ENCODE measurements at places on chromosomes 11 and 22. TPM values are rescaled to one million over a fixed set of nuclear protein-coding genes. Genes with fewer than 3 reads are reported as not detected.

DNA sequence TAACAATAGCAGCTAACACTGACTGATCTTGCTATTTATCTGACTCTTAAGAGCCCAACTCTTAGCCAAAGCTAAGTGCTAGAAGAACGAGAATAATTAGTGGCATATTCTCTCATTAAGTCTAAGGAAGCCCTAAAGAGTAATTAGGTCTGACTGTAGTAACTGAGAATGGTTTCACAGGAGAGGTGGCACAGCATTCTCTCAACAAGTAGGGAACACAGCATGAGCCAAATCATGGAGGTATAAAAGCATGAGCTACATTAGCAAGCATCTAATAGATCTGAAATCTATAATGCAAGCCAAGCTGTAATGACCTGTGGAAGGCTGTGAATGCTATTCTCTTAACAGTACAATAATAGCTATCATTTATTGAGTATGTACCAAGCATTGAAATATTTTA, 230.6 kb downstream of the TTC28 start:
- H3K4me3 ChIP-seq, result no peak overlapping the region
- peaks cover 9% of the 10 kb centered on the region for H3K4me1 ChIP-seq
- no peaks in the 10 kb centered on the region for H3K27me3 ChIP-seq
- no peak overlapping the region for H3K27ac ChIP-seq
- no peaks in the 10 kb centered on the region for H3K36me3 ChIP-seq

DNA sequence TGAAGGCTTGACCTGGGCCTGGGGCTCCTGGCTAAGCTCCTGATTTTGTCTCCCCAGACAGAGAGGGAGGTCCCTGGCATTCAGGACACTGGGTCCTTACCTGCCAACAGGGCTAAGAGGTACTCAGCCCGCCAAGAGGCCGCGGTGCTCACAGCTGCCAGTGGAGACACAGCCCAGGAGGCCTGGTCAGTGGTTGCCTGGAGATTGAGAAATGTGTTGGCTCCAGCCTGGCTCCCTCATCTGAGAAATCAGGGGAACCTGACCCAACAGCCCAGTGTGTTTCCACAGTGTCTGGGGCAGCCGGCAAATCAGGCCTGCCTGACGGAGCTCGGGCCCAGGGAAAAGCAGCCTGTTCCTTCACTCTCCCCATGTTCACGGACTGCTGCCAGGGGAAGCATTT, 79.4 kb upstream of the NAV2 start:
- H3K27ac ChIP-seq, result no peak overlapping the region
- no peaks in the 10 kb centered on the region for H3K27me3 ChIP-seq
- peaks cover 17% of the 10 kb centered on the region for H3K4me1 ChIP-seq
- no peaks in the 10 kb centered on the region for H3K36me3 ChIP-seq

DNA sequence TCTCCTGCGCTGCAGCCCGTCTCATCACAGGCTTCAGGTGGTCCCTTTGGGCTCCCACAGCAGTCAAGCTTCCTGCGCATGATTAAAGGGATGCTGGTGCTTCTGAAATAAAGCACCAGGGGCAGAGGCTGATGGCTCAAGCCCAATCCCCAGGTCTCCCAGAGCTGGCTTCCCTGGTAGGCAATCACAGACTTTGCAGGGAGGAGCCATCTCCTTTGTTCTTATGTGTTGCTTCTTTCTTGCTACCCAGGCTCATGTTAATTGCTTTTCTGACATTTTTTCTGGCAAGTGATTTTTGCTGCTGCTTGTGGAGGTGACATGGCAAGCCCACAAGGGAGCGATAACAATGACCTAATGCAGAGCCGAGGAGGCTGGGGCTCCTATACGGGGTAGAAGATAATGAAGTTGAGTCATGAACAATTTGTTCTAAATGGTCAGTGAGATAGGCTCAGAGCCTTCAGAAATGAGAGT, 25.2 kb upstream of the PLET1 start:
- no peak overlapping the region for H3K4me3 ChIP-seq
- no peaks in the 10 kb centered on the region for H3K27me3 ChIP-seq
- no peak for DNase-seq

- no peak overlapping the region for H3K27ac ChIP-seq
- no peak for DNase-seq
- no peak overlapping the region for H3K4me3 ChIP-seq
- H3K27me3 ChIP-seq, result peaks cover 18% of the 10 kb centered on the region
- peaks cover 58% of the 10 kb centered on the region for H3K4me1 ChIP-seq
Observed at GRCh38 chr22:50268655-50269113, 1.5 kb downstream of the MAPK11 start.

DNA sequence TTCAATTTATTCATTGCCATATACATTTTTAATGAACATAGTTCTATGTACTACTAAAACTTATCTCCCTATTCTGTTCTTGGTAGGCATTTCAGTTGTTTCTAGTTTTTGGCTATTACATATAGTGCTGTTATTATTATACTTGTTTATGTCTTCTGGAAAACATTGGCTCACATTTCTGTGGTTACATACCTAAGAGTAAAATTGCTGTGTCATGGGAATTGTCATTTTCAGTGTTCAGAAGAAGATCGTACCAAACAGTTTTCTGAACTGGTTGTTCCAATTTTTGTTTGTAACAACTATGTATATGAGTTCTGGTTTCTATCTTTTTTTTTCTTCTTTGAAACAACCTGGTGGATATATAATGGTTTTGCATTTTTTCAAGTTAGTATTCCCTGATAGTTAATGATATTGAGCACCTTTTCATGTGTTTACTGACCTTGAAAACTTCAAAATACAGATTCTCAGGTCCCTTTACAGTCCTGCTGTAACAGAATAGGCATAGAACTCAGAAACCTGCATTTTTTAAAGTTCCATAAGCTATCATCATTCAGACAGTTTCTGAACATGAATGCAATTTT, 230.7 kb downstream of the JRKL start:
- H3K27me3 ChIP-seq, result no peaks in the 10 kb centered on the region
- H3K4me3 ChIP-seq, result no peak overlapping the region
- DNase-seq, result no peak
- H3K36me3 ChIP-seq, result no peaks in the 10 kb centered on the region
- peak overlapping the region; percentile 11 for H3K27ac ChIP-seq

DNA sequence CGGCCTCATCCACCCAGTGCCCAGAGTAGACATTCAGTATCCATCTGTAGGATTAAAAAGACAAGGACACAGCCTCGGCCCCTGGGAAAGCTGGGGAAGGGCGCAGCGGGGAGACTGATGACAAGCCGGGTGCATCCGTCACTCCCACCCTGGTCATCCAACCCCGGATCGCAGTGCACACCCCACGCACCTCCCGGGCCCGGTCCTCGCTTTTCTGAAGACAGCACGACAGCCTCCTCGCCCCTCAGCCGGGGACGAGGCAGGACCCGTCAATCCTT, 1.1 kb downstream of the FCHSD2 start:
- H3K27ac ChIP-seq, result peak overlapping the region; percentile 91
- H3K4me1 ChIP-seq, result peaks cover 45% of the 10 kb centered on the region
- no peaks in the 10 kb centered on the region for H3K36me3 ChIP-seq
- peak overlapping the region; percentile 97 for H3K4me3 ChIP-seq
- H3K27me3 ChIP-seq, result no peaks in the 10 kb centered on the region

MN1 gene
- 4.9 TPM for total RNA-seq

CRYBB3 gene
- total RNA-seq, result 0.37 TPM
